ENCODE measurements at places on chromosomes 12 and 14.

GRCh38 chr12:57734591-57734990 is 4.0 kb downstream of the AGAP2 start:
- DNase-seq: no peak

DNA sequence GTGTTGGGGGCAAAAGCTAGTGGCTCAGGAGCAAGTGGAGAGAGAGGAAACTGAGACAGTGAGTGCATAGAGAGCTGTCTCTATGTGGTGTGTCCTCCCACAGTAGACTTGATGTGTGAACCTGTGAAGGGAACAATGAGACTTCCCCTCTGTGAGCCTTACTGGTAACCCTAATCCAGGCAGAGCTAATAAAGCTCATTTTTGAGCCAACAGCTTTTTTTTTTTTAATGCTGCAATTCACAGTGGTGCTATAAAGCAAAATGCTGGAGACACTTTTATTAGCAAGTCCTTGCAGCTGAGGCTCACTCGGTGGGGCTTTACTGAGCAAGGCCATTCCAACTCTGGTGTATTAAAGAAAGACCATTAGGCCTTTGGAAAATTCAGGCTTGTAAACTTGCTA is 26.9 kb downstream of the FBXW8 start:
- no peak for DNase-seq

DNA sequence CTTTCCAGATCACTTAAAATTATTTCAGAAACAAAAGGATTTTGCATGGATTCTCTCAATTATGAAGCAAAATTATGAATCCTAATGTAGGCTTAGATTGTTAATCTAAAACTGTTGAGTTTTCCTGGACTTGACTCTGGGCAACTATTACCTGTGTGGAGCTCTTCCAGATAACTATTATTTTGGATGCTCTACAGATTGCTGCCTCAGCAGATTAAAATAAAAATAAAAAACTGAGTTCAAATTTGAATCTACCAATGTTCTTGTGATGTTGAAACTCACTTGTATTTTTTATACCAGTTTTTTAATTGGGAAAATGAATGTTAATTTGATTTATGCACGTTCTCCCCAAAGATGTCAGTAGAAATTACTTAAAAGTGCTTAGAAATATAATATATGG is 120.5 kb upstream of the NAV3 start:
- no peak for DNase-seq

DNA sequence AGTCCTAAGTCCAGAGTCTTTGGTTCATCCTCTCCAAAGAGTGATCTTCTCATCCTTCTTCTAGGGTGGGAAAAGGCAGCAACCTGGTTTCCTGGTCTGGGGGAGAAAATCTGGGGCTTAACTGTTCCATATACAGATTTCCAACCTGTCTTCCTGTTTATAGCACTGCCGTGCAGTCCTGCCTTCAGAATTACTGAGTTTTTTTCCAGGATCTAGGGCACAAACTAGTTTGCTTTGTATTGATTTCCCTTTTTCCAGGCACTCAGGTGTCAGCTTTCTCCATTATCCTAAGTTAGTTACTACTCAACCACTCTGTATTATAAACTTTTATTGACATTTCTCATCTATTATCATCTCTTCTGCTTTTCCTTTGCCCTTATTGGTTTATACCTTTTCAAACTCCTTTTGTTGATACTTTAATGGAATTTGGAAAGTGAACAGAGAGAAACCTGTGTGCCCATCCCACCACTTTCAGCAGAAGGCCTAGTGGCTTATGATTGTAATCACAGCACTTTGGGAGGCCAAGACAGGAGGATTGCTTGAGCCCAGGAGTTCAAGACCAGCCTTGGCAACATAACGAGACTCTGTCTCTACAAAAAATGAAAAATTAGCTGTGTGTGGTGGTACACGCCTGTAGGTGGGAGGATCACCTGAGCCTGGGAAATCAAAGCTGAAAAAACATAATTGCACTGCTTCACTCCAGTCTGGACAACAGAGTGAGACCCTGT is 4.1 kb upstream of the LYZ start:
- DNase-seq: no peak

DNA sequence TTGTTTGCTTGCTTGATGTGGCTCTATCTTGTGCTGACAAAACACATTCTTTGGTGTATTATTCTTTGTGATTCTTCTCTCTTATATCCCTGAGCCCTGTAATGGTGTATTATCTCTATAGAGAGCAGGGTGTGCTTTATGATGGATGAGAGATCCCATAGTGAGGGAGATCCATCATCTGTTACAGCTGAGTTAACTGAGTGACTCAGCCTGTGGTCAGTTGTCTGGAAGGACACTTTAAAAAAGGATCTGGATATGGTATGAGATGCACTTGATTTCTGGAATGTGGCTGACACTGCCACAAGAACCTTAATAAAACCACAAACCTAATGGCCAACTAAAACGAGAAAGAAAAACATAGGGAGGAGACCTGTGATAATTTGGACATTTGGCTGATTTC is 461.4 kb upstream of the SYT1 start:
- peak; percentile 70 for DNase-seq

DNA sequence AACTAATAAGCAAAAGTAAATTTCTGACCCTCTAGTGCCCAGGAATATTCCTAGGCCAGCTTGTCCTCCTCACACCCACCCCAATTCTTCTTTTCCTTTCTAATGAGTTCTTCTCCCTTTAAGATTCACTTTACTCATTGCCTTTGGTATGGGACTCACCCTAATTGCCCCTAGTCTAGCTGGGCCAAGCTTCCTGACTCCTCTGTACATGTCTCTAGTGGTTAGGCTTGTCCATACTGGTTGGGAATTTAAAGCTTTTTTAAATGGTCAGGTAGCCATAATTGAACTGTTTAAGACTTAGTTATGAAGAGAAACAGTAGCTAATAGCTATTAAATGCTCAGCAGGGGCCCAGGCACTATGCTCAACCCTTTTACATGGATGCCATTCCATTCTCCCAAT is 248.2 kb downstream of the C12orf42 start:
- no peak for DNase-seq

- no peak for DNase-seq
Observed at GRCh38 chr14:89650077-89650978, 233.3 kb upstream of the FOXN3 start.

All from GM03348 (cell line).